EH (cell line): ENCODE measurements at places on chromosomes 4 and X.

DNA sequence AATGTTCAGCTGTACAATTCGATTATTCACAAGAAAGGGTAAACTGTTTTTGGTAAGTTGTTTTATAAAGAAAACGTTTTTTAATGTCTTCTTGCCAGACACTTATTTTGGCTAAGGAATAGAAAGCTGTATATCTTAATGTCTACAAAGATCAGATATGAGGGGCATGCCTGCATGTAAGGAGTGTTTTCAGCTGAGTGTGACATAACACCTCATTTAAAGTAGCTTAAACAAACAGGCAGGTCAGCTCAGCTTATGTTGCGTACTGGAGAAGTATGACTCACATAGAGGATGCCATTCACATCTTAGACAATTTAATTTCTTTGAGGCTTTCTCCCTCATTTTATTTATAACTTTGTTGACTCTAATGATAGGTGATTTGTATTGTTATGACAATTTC is 30.4 kb downstream of the LAMTOR3 start:
- peak; percentile 28 for DNase-seq

DNA sequence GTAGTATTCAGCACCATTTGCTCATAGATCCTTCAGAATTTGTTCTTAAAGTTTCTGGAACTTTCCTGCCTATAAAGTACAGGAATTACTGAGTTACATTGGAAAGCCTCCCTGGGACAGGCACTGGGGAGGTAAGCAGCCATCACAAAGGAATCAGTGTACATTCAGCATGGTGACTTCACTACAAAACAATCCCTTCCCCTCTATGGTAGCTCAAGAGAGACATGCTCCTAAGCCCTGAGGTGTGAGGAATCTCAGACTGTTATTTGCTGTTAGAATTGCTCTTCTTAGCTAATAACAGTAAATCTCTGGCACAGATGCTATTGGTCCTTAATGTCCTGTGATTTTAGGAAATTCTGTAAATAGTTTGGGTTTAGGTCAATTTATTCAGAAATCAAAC is 1898.0 kb upstream of the PCDH7 start:
- DNase-seq, result peak; percentile 7

- DNase-seq, result peak; percentile 97
Measured at GRCh38 chr4:76658231-76659102, 223.4 kb downstream of the SHROOM3 start.

DNA sequence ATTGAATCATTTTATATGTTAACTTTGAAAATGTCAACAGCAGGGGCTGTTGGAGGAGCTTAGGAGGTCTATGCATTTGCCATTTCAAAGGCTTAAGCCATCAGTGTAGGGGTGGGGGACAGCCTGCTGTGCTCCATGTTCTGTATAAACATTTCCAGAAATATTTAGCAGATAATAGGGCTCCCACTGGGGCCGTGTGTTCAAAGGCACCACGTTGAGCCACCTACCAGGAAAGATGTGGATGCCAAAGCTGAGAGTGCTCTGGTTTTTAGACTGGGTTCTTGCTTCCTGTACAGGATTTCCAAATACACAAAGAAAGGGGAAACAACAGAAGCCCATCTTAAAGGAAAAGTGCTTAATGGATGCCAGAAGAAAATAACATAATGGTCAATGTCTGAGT is 219.5 kb downstream of the CENPC start:
- no peak for DNase-seq

GRCh38 chrX:55713631-55714030 is 3.9 kb upstream of the RRAGB start:
- DNase-seq, result peak; percentile 4

- peak; percentile 93 for DNase-seq
Measured at GRCh38 chr4:10180927-10181744, 64.5 kb upstream of the WDR1 start.

- DNase-seq, result peak; percentile 44
Measured at GRCh38 chrX:103376979-103377324, 614 bp downstream of the BEX3 start.

- no peak for DNase-seq
Measured at GRCh38 chrX:48823053-48823452, 3.3 kb upstream of the ERAS start.

DNA sequence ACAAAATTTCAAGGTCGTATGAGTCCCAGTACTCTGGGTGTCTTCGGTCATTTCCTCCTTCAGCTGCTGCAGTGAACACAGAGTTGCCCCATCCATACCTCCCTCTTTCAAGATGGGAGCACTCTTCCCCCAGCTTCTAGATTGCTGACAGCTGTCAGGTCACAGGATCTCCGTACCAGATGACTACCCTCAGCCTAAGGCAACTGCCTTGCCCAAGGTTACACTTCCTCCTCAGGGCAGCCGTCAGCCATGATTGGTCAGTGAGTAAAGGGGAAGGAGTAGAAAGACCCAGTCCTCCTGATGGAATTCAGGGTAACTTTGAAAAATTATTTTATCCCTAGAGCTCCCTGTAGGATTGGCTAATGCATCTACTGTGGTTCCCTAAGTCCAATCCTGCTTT is 81.6 kb downstream of the NAF1 start:
- DNase-seq, result no peak

- no peak for DNase-seq
Measured at GRCh38 chr4:61545902-61546480, 345.9 kb downstream of the ADGRL3 start.

GRCh38 chr4:136571315-136571714 is 961.0 kb downstream of the PCDH18 start:
- DNase-seq, result no peak

DNA sequence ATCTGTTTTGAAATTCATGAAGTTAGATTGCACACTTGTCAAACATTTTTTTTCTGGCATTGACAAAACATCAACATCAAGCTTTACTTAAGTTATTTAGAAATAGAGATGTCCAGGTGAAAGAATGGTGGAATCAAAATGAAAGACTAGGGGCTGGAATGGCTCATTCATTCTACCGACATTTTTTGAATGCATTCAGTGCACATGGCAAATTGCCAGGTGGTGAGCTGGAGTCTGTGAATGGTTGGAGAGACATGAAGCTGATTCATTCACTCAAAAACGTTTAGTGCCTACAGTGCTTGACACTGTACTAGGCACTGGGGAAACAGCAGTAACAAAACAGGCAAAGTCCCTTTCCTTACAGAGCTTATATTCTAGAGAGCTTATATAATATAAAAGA is 292.4 kb downstream of the PPP1R2C start:
- peak; percentile 0 for DNase-seq

- no peak for DNase-seq
Measured at GRCh38 chr4:7968262-7968896, 28.7 kb upstream of the AFAP1 start.

GRCh38 chrX:120560405-120560841 is 339 bp downstream of the CUL4B start:
- DNase-seq, result peak; percentile 75

DNA sequence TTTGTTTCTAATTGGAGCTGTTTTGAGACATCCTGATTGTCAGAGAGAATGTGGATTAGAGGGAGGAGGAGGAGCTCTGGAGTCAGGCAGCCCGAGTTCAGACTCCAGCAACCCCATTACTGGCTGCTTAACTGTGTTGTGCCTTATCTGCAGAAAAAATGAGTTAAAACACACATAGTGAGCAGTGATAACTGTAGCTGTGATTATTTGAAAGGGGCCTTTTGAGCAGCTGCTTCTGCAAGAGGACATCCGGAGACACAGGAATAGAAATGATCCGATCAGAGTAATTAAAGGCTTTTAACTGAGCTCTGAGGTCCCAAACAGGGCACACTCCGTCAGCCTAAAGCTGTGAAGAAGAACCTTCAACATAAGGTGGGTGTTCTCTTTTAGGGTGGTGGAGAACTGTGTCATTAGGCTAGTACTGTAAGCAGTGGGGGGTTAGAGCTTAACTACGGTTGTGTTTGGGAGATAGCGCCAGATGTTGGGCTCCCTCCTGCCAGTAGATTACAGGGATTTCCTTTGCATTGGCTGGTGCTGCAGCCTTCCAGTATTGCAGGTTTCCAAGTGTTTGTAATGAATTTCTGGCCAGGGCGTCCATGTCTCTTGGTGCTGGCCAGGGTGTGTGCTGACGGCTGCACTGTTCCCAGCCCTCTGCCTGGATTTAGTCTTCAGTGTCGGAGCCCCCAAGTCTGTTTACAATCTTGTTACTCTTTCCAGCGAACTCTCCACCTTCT is 24.3 kb downstream of the ADD1 start:
- peak; percentile 49 for DNase-seq

DNA sequence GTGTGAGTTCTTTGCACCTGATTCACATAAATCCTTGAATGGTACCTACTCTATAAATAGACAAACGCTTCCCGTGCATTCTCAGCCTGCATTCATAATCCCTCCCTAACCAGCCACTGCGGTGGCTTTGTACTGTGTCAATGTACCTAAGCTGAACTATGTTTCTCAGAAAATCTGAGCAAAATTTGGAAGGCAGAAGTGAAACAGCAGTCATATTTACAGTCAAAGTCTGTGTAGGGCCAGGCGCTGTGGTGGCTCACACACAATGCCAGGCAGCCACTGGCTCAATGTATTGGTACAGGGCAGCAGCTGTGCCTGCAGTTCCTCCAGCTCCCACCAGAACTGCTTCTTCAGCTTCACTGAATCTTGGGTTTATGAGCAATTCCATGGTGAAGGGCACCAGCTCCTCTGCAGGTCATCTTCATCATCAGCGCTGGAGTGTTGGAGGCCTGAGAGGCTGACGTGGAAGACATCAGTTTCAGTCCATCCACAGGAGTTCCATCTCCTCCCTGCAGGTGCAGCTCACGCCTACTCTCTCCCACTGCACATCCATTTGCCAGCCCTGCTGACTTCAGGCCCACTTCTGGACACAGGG is 32.3 kb upstream of the IRF2 start:
- peak; percentile 8 for DNase-seq

DNA sequence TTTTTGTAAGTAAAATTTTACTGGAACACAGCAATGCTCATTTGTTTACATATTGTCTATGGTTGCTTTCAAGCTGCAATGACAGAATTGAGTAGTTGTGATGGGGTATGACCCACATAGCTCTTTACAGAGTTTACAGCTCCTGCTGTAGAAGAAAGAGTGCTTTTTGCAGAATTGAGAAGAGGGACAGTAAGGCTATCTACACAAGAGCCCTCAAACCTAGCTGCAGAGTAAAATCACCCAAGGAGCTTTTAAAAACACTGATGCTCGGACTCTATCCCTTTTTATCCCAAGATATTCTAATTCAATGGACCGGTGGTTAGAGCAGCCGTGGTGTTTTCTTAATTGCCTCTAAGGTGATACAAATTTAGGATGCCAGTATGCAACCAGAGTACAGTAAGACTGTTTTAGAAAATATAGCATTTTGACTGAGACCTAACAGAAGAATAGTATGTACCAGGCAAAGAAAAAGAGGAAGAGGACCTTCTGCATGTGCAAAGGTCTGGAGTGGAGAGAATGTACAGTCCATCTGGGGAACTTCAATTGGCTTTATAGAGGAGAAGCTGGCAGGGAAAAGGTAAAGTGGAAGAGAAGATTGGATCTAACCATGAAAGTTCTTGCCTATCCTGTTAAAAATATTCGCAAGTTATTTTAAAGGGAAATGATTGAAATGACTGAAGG is 663.6 kb upstream of the CPEB2 start:
- DNase-seq, result no peak

GRCh38 chr4:6663596-6664393 is 23.3 kb downstream of the MRFAP1 start:
- no peak for DNase-seq

DNA sequence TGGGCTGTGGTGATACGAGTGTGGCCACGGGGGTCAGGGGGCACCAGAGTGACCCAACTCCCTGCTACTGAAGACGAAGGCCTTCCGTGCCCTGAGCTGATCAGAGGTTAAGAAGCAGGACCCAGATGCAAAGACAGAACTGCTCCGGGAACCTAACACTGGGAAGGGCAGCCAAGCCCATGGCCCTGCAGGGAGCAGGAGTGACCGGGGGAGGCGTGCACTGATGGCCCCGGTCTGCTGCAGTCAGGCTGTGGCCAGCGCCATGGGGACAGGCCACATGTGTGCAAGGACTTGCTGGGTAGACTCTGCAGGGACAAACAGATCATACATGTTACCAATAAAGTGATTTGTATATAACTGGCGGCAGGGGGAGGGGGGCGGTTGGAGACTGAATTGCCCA is 74.6 kb downstream of the ACOX3 start:
- DNase-seq, result no peak

DNA sequence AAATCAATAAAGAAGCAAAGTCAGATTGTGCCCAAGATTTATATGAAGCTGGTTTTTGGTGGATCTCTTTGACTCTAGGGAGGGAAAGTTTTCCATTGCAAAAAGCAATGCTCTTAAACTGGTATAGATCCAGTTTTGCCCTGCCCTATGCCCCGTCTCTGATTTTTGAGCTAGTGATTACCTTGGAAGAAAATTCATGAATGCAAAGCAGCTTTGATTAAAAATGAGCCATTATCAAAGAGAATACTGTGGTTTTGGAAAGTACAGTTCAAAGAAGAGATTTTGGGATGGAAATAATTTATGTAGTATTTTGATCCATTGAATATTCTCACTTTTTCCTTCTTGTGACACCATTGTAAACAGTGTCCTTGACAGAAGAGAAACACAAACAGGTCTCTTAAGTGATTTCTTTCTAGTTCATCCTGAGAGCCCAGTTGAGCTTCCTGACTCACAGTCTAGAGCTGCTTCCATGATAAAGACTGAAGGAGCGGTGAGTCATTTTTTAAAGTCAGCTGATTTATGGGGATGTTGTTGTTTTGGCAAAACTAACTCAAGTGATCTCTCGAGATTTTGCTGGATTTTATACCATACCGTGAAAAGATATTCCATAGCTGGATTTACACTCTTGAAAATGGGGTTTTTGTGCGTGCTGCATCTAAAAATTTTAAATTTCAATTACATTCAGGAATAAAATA is 76.7 kb downstream of the AFF1 start:
- DNase-seq, result peak; percentile 86

DNA sequence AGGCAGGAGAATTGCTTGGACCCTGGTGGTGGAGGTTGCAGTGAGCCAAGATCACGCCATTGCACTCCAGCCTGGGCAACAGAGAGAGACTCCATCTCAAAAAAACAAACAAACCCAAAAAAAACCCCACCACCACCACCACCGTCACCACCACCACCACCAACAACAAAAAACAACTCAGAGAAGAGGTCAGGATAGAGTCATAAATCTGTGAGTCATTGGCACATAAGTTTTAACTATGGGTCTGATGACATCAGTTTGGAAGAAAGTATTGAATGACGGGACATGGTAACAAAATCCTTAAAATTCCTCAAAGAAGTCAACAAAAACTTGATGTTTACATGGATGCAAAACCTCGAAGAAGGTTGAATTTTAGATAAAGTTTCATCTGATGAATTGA is 288.0 kb upstream of the SFRP2 start:
- peak; percentile 38 for DNase-seq

- DNase-seq, result no peak
Measured at GRCh38 chr4:83013902-83014301, 3.3 kb upstream of the LIN54 start.

DNA sequence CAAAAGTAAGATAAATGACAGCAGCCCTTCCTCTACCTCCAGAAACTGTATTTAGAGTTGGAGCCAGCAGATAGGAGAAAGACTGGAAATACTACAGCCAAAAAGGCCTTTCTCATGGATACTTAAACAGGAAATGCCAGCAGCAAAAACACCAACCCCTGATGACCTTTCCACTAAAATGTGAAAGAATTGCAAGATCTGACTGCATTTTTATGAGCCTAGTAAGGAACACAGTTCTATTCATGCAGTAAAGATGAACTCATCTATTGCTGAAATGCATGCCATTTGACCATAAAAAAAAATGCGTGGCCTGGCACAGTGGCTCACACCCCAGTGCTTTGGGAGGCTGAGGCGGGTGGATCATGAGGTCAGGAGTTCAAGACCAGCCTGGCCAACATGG is 19.9 kb downstream of the ABCG2 start:
- DNase-seq, result peak; percentile 97
